ENCODE measurements at places on chromosomes 2 and 18. TPM values are rescaled to one million over a fixed set of nuclear protein-coding genes. Genes with fewer than 3 reads are reported as not detected.

Gene ACVR1C
- 1.1 TPM for total RNA-seq

Gene GPR39
- total RNA-seq: not detected

- DNase-seq: no peak
Measured at GRCh38 chr18:59448546-59448945, 89.5 kb upstream of the LMAN1 start.

DNA sequence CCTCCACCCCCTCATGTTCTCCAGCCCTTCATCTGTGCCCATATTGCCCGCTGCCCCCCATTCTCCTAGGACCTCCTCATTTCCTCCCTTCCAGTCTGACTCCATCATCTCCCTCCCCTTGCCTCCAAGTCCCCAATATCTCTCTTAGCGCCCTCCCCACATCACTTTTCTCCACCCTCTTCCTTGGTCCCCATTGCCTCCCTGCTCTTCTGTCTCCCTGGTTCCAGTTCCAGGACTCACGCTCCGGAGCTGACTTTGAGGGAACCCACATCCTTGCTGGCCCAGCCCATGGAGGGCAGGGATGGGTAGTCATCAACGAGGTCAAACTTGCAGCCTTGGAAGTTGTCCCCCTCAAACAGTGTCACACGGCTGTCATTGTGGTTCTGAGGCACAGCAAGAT, 2.6 kb downstream of the CRYBA2 start:
- DNase-seq: peak; percentile 12

DNA sequence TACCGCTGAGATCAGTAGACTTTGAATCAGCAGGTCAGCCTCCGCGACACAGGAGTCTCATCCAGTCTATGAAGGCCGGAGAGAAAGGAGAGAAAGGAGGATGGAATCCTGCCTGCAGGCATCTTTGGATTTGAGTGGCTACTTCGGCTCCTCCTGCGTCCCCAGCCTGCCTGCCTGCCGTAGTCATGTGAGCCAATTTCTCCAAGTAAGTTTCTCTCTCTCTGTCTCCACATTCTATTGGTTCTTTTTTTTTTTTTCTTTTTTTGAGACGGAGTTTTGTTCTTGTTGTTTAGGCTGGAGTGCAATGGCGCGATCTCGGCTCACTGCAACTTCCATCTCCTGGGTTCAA, 16.7 kb downstream of the PDCD1 start:
- no peak for DNase-seq
